ENCODE measurements at places on chromosomes 4 and X.
A peak's percentile ranks its signal among the peaks of the same experiment; 100 is the strongest.

GRCh38 chr4:38113132-38113531 lies 152.9 kb downstream of the PTTG2 start:
- no peak for DNase-seq

GRCh38 chr4:22932326-22932725 lies 239.6 kb downstream of the GBA3 start:
- no peak for DNase-seq

- DNase-seq: no peak
Measured at GRCh38 chrX:148500423-148501385, at the start of gene AFF2. TSS of gene AFF2 (plus strand) at chrX:148500617. CDS start at chrX:148501098, 481 bp downstream.

GRCh38 chr4:186249785-186250754 lies 15.9 kb upstream of the F11 start:
- DNase-seq: peak; percentile 23

DNA sequence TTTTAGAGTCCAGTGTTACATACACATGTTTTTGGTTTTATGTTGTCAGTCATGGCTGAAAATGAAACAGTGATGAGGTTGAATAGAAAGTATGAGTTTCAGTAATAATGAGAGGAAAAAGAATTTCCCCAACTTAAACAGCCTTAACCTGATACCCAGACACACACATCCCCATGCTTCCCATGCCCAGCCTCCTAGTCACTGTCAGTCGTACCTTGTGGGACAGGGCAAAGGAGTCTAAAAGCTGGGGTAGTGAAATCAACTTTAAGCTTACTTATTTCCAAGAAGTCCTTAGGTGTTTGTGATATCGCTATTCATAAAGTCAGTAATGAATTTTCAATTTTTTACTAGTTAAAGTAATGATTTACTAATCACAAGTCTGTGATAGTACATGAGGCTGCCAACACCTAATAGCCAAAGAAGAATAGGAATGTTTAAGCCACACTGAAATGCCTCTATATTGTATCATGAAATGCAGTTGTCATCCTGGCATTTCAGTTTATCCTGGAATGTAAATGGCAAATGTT lies 24.3 kb upstream of the GPR34 start:
- no peak for DNase-seq

GRCh38 chrX:114976292-114976691 lies 41.1 kb downstream of the IL13RA2 start:
- no peak for DNase-seq

DNA sequence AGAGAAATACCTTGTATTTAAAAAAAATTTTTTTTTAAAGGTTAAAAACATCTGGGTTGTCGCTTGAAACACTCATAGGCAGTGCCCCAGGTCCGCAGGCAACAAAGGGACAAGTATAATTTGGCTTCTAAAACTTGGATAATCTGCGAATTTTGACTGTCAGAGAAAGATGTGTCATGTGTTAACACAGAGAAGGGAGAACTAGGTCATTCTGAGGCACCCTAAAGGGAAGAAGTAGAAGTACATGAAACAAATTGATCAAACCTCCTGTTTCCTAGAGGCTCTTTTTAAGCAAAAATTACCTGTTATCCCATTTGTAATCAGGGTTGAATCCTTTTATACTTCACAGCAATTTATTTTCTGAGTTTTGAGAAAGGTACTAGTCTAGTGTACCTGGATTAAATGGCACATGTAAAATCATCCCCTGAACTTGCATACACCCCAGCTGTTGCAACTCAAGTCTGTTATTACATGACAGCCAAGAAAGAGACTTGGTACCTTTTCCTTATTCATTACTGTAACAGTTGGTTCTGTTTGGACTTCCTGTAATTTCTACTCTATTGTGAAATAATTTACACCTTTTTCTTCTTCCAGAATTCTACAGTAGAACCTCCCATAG lies 1.7 kb downstream of the SRD5A3 start:
- DNase-seq: no peak

- DNase-seq: no peak
Measured at GRCh38 chr4:1376391-1376840, 29.4 kb downstream of the UVSSA start.

- no peak for DNase-seq
Measured at GRCh38 chr4:15314974-15315373, 112.9 kb upstream of the C1QTNF7 start.

DNA sequence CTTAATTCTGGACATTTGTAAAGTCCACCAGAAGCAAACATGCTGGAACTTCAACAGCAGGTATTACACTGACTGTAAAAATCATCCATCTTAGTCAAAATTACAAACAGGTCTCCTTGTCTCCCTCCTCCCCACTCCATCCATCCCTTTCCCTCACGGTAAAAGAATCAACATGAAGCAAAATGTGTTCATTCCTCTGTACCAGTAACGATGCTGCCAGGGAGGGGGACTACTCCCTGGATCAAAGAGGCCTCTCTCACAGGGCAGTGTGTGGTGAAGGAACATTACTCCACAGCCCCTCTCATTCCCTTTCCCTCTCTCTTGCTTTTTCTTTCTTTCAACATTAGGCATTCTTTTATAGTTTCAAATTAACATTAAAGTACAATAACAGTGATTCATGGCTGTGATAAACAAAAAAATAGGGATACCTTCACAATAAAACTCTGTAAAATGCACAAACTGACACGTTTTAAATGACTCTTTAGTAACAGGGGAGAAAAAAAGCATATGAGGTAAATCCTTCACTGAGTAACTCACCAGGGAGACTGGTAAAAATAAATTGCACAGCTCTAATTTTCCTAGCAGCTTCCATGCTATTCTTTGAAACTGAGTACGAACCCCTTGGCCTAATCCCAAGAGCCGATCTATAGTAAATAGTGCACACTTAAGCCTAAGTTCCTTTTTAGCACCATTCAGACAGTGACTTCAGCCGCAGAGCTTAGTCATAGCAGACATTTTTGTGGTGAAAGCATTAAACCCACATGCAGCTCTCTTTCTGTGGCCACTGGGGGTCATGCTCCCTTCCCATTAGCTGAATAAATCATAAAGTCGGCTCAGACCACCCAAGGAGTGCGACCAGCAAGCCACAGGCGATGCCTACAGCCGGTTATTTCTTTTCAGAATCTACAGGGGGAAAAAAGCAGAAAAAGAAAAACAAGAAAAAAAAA lies 215.6 kb upstream of the GYPA start:
- peak; percentile 93 for DNase-seq

DNA sequence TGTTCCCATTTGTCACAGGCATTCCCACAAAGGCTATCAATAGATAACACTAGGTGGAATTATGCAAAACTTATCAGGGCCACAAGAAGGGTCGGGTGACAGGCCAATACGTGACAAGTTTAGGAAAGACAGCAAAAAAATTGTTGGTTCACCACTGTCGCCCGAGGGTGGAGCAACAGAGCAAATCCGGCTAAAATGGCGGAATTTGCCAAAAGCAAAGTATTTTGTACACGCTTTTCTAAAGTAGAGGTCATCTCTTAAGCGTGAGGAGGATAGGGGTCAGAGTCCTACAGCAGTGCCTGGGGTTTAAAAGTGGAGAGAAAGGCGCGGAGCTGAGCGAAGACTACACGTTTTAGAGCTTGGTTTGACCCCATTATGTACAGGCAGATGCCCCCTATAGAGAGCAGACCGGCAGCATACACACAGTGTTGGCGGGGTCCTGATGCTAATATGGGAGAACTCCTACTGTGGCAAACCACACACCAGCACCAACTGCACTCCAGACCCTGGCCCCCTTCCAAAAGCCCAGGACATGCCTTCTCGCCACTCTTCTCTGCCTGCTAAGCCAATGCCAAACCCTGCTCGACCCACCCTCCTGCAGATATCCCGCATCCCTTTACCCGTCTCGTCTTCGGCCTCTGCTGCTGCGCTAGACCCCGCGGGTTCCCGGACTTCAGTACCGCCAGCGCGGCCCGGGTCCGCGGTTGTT lies 733 bp downstream of the CCNA2 start:
- no peak for DNase-seq

DNA sequence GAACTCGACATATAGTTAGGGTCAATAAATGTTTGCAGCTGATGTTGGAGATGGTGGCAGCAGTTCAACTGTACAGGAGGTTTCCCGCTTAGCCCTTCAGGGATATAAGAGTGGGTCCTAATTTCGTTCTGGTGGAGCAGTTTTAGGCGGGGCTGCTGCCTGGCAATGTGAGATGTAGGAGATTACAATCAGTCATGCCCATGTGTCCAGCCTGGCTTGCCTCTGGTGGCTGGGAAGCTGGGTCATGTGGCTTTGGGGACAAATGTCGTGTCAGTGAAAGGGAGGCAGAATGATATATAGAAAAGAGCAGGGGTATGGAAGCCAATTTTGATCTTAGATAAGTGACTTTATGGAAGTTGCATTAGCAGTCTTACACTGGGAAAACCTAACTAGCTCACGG lies 129.4 kb downstream of the CLCN4 start:
- DNase-seq: no peak

DNA sequence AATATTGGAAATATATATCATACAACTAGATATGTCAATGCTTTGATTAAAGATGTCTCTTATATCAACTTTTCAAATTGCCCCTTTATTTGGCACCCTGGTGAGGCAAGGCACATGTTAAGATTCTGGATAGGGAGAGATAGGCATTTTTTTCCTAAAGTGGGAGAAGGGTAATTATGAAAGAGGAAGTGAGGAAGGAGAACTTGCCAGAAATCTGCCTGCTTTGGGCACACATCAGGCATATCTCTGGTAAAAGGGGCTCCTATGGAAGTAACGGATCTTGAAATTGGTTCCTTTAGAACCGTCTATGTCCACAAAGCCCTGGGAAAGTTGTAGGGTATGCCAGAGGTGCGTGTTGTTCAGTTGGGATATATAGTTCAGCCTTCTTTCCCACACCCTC lies 5.7 kb downstream of the IL15 start:
- DNase-seq: no peak

DNA sequence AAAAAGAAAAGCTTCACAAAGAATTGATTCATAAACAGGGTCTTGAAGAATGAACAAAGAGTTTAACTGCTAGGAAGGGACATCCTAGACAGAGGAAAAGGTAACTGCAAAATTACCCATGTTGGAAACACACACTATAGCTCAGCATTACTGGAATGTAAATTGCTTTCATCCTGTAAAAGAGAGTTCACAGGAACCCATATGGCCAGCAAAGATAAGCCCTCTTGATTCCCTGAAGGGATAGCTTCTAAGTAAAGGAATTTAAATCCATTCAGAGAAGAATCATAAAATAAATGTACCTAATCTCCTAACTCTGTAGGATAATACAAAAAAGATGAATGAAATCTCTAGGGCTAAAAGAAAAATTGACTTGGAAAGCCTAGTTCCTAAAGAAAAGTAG lies 107.1 kb upstream of the INTU start:
- DNase-seq: no peak

DNA sequence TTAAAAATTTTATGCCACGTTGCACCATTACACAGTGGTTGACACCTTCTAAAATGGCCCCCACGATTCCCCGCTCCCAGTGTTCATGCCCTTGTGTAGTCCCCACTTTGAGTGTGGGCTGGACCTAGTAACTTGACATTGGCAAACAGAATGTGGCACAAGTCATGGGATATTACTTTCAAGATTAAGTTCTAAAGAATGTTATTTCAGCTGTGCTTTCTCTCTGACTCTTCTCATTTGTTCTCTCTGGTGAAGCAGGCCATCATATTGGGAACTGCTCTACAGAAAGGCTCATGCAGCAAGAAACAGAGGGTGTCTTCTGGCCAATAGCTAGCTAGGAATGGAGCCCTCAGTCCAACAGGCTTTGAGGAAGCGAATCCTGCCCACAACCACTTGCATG lies 67.1 kb downstream of the ATXN3L start:
- no peak for DNase-seq

- DNase-seq: no peak
Measured at GRCh38 chr4:91837608-91838029, 466.1 kb upstream of the GRID2 start.

GRCh38 chr4:111494471-111494870 lies 650.8 kb upstream of the FAM241A start:
- DNase-seq: no peak

- no peak for DNase-seq
Measured at GRCh38 chr4:112251019-112251643, 19.5 kb downstream of the AP1AR start.

DNA sequence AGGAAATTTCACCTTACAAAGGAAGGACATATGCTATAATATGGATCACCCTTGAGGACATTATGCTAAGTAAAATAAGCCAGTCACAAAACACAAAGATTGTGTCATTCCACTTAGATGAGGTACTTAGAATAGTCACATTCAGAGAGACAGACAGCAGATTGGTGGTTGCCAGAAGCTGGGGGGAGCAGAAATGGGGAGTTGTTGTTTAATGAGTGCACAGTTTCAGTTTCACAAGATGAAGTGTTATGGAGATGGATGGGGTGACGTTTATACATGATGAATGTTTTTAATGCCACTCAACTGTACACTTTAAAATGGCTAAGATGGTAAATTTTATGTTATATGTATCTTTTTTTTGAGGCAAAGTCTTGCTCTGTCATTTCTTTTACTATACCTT lies 14.8 kb upstream of the SPON2 start:
- no peak for DNase-seq

- no peak for DNase-seq
Measured at GRCh38 chr4:40980318-40980883, 230.6 kb downstream of the NSUN7 start.

DNA sequence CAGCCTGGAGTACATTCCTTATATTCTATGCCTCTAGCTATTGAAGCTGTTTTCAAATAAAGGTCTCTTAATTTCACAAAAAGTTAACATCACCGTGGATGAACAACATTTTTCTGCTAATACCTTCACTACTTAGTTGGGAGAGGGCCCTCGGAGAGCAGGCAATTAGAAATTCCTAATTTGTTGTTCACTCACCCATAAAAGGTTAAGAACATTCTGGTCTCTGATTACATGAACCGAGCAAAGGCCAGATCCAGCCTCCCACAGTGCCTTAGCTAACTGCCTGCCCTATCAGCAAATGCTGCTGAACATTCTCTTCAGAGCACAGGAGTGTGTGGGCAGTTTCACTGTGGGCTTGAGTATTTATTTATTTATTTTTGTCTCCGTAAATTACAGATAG lies 36.0 kb upstream of the TTC29 start:
- DNase-seq: peak; percentile 14

- no peak for DNase-seq
Measured at GRCh38 chr4:165326831-165327210, 648 bp upstream of the MSMO1 start.

GRCh38 chrX:110171442-110171841 lies 146.4 kb downstream of the AMMECR1 start:
- DNase-seq: no peak

- no peak for DNase-seq
Measured at GRCh38 chr4:98864560-98864959, 64.4 kb downstream of the EIF4E start.

- peak; percentile 1 for DNase-seq
Measured at GRCh38 chrX:122641136-122641535, 542.9 kb upstream of the GRIA3 start.

GRCh38 chr4:184778325-184778724 lies 44.4 kb upstream of the CENPU start:
- DNase-seq: no peak

DNA sequence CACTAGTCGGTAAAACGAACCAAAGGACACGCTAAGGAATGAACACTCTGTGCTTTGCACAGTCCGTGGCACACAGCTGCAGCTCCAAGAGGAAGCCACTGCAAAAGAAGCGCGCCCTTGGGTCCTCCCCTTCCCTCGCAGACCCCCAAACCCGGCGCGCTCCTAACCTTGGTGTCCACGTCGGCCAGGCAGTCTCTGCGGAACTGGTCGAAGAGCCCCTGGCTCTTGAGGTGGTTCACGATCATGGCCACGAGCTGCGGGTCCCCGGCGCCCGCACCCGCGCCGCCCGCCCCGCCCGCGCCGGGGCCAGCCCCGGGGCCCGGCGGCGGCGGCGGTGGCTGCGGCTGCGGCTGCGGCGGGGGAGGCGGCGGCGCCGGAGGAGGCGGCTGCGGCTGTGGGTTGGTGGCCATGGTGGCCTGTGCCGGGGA lies 333 bp downstream of the BOD1L1 start:
- no peak for DNase-seq

- DNase-seq: no peak
Measured at GRCh38 chr4:28225689-28226353, 1365.2 kb downstream of the STIM2 start.
